GM12878 (cell line): ENCODE measurements at places on chromosomes 11 and 22.

- DNase-seq = no peak
Observed at GRCh38 chr22:20774882-20775281, 969 bp downstream of the SERPIND1 start.

GRCh38 chr22:18906896-18907295, 776 bp downstream of the DGCR6 start:
- no peak for DNase-seq

- DNase-seq = no peak
Observed at GRCh38 chr11:77590194-77590782, 535 bp downstream of the AQP11 start.

DNA sequence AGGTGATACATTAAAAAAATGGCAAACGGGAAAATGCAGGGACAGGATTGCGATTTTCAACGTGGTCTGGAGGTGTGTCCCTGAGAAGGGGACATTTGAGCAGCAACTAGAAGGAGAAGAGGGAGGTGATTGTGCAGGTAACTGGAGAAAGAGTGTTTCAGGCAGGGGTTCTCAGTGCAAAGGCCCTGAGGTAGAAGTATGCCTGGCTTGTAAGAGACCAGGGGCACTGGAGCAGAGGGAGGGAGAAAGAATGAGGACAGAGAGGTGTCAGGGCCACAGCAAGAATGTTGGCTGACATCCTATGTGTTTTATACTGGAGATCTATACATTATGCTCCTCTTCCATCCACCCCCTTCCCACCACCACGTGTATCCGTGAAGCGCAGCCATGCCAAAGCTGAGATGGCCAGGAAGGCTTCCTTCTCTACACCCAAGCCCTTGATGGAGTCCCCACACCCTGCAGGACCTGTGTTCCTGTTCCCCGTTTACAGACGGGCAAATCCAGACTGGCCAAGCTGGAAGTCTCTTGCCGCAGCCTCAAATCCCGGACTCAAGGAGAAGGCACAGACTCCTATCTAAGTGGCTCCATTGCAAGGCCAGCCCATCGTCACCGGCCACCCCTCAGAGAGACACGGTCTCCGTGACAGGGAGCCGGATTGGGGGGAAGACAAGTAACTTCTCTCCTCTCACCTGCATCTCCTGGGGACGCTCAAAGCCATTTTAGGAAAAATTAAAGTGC, 416.1 kb downstream of the MN1 start:
- DNase-seq = no peak

- DNase-seq = no peak
Observed at GRCh38 chr11:4433856-4434255, 15.2 kb upstream of the OR52K2 start.

GRCh38 chr22:39800790-39801520, 92.6 kb downstream of the ENTHD1 start:
- no peak for DNase-seq
